ENCODE measurements at places on chromosomes 11 and 22. TPM values are rescaled to one million over a fixed set of nuclear protein-coding genes. Genes with fewer than 3 reads are reported as not detected.

RBMXL2 gene
- not detected for total RNA-seq

TUBA8 gene
- total RNA-seq = 0.66 TPM

PDE2A gene
- 2.9 TPM for total RNA-seq

DEPDC5 gene
- 8.5 TPM for total RNA-seq

PRG3 gene
- total RNA-seq = not detected

TRPM5 gene
- total RNA-seq = not detected

ANO3 gene
- not detected for total RNA-seq

TMEM45B gene
- not detected for total RNA-seq

ISX gene
- total RNA-seq = not detected

GGTLC3 gene
- not detected for total RNA-seq

OR52H1 gene
- total RNA-seq = 1.0 TPM

KMT2A gene
- total RNA-seq = 39.0 TPM

CYTH4 gene
- not detected for total RNA-seq

APOA5 gene
- total RNA-seq = not detected

RAC2 gene
- total RNA-seq = 24.2 TPM

CCDC87 gene
- total RNA-seq = 0.29 TPM

KCTD14 gene
- 1.7 TPM for total RNA-seq

KDM4D gene
- 1.9 TPM for total RNA-seq

ZNF143 gene
- 31.6 TPM for total RNA-seq

MIAT gene
- 1.1 TPM for total RNA-seq

IGF2 gene
- total RNA-seq = 60.7 TPM

F2 gene
- not detected for total RNA-seq

MICAL2 gene
- 720 TPM for total RNA-seq

IGSF22 gene
- not detected for total RNA-seq

E2F8 gene
- total RNA-seq = 1.7 TPM

SPON1 gene
- total RNA-seq = 0.66 TPM

MAPK1 gene
- total RNA-seq = 134 TPM

MGAT3 gene
- total RNA-seq = 0.57 TPM

FZD4 gene
- total RNA-seq = 7.9 TPM

LRRC74B gene
- total RNA-seq = not detected

EFEMP2 gene
- total RNA-seq = 112 TPM

C11orf91 gene
- total RNA-seq = not detected

UBQLNL gene
- total RNA-seq = 0.14 TPM

ZC3H7B gene
- total RNA-seq = 49.2 TPM

DDI1 gene
- not detected for total RNA-seq

SPA17 gene
- 7.9 TPM for total RNA-seq

BRSK2 gene
- total RNA-seq = not detected

OR2D2 gene
- total RNA-seq = 1.4 TPM

Measured in placental pericyte (primary cell).